Testis (tissue), 5 donors: ENCODE measurements at places on chromosomes 11 and 22. TPM values are rescaled to one million over a fixed set of nuclear protein-coding genes. Genes with fewer than 3 reads are reported as not detected.

The DEFB131B gene
- not detected for total RNA-seq

The GLB1L3 gene
- 21.3 TPM for total RNA-seq

The ABCC8 gene
- total RNA-seq: 2.2 TPM

The MRGPRX4 gene
- not detected for total RNA-seq

The CHRM1 gene
- 0.39 TPM for total RNA-seq

The CARNS1 gene
- total RNA-seq: 1.3 TPM

The OR4A16 gene
- 0.50 TPM for total RNA-seq

The BBOX1 gene
- total RNA-seq: not detected

The BTG4 gene
- total RNA-seq: 8.7 TPM

The UCP2 gene
- total RNA-seq: 40.8 TPM

The DTX4 gene
- 4.5 TPM for total RNA-seq

The OR52N4 gene
- 1.1 TPM for total RNA-seq

The CLDN5 gene
- 29.2 TPM for total RNA-seq

The NRXN2 gene
- 40.1 TPM for total RNA-seq

The APOBEC3C gene
- 61.3 TPM for total RNA-seq

The PAMR1 gene
- total RNA-seq: 0.55 TPM

The SCUBE2 gene
- 3.5 TPM for total RNA-seq

The RIMBP3C gene
- 20.8 TPM for total RNA-seq
